ENCODE measurements at places on chromosomes 3 and 15.

GRCh38 chr3:124529826-124530571 is 200.3 kb upstream of the UMPS start:
- no peak for DNase-seq

- DNase-seq: no peak
Observed at GRCh38 chr3:13852638-13853009, 27.2 kb downstream of the WNT7A start.

GRCh38 chr15:37794947-37795346 is 139.5 kb upstream of the TMCO5A start:
- no peak for DNase-seq

DNA sequence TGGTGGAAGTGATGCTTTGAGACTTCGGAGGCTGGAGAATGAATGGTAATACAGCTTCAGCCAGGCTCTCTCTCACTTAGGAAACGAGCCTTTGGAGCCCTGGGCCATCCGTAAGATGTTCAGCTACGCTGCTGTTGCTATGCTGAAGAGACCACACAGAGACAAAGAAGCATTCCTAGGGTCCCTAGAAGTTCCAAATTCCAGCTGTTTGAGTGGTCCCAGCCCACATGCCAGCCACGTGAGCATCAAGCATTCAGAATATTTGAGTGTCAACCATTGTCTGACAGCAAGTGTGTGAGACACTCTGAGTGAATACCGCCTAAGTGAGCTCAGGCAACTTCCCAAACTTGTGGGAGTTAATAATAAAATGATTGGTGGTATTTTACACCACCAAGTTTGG is 212.9 kb downstream of the CD47 start:
- no peak for DNase-seq

GRCh38 chr3:18870642-18871041 is 277.7 kb upstream of the KCNH8 start:
- no peak for DNase-seq
